ENCODE measurements at places on chromosomes 4 and X. TPM values are rescaled to one million over a fixed set of nuclear protein-coding genes. Genes with fewer than 3 reads are reported as not detected.

DNA sequence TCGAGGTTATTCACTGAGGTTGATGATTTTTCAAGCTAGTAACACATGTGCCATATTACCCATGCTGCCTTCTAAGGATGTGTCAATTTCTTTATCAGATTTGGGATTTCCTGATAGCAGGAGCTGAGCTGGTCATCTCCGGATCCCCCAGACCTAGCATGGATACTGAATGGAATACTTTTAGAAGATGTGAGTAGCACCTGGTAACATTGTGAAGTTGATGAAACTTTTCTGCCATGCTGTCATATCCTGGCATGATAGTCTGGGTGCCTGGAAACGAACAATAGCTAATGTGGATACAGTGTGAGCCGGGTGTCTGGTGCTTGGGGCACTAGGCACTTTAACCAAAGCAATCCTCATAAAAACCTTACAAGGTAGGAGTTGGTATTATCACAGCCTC is 11.0 kb upstream of the CYTL1 start:
- DNase-seq = no peak

GRCh38 chr4:155339999-155340398 is 36.8 kb downstream of the MAP9 start:
- DNase-seq = no peak

Gene DCK
- total RNA-seq = 71.6 TPM

- DNase-seq = no peak
Measured at GRCh38 chrX:105829011-105829410, 6.7 kb downstream of the NRK start.

Gene TSPAN7
- not detected for total RNA-seq

- DNase-seq = no peak
Measured at GRCh38 chr4:150769248-150769647, 187.3 kb downstream of the MAB21L2 start.

Gene SYN1
- total RNA-seq = 0.37 TPM

- DNase-seq = no peak
Measured at GRCh38 chr4:138707746-138708677, 307.6 kb upstream of the NOCT start.

Gene FOXR2
- not detected for total RNA-seq

DNA sequence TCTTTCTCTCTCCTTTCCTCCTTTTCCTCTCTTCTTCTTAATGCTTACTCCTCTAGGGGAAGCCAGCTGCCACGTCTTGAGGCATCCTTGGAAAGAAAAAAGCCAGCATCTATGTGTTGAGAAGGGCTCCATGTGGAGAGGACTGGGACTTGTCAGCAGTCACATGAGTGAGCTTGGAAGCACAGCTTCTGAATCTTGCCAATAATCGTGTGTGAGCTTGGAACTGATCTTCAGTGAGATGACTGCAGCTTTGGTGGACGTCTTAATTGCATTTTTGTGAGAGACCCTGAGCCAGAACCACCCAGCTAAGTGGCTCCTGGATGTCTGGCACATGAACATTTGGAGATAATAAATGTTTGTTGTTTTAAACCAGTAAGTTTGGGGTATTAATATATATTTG is 371.7 kb downstream of the SLITRK2 start:
- no peak for DNase-seq

Measured in activated naive CD8-positive, alpha-beta T cell treated with anti-CD3 and anti-CD28 coated beads, Interleukin-2, amount 10 ng/mL, durations not matched to agents 7 days and 5 days (primary cell).